NCI-H2081 treated with DMSO at 0.1 percent for 48 hours (cell line): ENCODE measurements at places on chromosomes 12 and 14.

GRCh38 chr14:104437703-104438102 is 141.9 kb upstream of the C14orf180 start:
- DNase-seq, result no peak

- no peak for DNase-seq
These were observed 53.8 kb downstream of the VCPKMT start for GRCh38 chr14:50062438-50063085.

DNA sequence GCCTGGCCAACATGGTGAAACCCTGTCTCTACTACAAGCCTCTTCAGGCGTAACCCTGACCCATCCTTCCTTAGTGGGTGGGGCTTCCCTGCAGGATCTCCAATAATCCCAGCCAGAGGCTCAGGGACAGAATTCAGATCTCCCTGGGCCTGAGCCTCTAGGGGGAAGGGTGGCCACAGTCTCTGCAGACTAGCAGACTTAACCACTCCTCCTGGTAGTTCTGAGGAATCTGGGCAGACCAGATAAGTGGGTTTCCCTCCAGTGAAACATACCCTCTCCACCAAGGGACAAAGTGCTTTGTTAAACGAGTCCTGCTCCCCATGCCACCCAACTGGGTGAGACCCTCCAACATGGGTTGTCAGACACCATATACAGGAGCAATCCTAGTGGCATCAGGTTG is 36.6 kb upstream of the TRIM9 start:
- no peak for DNase-seq

DNA sequence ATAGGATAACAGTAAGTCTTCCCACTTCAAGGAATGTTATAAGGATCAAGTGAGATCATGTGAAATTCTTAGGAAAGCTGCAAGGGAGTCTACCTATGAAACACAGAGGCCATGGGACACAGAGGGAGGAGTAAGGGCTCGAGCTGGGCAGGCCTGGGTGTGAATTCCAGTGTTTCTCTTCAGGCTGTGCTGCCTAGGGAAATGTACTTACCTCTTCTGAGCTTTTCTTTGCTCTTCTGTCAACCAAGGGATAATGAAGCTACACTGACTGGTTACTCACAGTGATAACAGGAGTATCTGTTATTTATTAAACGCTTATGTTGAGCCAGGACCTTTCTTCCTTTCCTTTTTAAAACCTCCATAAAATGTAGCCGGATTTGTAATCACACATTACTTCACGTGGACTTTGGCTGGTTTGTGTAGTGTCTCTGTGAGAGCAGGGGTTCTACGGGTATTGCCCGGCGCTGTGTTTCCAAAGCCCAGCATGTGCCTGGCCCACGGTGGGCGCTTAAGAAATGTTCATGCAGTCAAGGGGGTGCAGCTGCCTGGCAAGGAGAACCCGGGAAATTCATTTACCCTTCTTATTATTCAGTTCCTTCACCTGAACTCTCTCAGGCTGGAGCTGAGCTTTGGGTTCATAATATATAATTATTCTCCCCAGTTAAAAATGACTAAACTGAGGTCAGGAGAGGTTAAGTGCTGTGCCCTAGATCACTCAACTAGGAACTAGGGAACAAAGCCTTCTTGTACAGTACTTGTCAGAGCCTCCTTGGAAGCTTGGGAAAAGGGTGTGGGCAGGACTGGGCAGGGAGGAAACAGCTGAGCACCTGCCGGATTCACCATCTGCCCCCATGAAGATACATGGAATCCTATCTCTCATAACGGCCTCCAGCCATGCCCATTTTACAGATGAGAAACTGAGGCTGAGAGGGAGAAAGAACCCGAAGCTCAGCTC is 214.2 kb downstream of the CACNA1C start:
- DNase-seq, result no peak

- DNase-seq, result no peak
These were observed 447.2 kb downstream of the SNAPC1 start for GRCh38 chr14:62209287-62209899.

DNA sequence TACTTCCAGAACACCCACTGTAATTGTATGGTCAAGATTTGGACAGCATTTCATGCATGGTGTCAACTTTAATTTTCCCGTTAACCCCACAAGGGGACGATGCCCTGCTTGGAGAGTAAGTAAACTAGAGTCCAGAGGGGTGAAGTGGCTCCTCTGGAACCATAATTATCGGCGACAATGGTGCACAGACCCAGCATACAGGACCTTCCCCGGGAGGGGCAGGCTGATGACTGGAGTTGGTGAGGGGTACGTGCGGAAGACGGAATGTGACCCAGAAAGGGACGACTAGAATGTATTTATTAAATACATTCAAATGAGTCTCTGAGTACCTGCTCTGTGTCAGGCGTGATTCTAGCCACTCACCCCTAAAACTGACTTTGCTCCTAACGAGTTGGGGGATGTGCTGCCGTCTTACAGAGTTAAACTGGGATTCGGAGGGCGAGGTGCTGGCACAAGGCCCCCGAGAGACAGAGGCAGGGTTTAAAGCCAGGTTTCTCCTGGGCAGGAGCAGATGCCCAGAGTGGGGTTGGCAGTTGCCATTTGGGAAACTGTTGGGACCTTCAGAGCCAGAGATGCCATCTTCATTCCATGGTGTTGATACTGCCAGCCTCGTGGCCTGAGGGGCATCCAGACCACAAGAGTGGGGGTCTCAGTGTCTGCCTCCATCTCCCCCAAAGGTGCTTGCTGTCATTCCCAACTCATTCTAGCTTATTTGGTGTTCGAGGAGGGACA is 10.9 kb downstream of the RTL1 start:
- DNase-seq, result no peak

GRCh38 chr12:101841069-101841468 is 10.3 kb upstream of the GNPTAB start:
- no peak for DNase-seq

GRCh38 chr14:67166450-67166853 is 22.8 kb upstream of the GARIN2 start:
- DNase-seq, result no peak

DNA sequence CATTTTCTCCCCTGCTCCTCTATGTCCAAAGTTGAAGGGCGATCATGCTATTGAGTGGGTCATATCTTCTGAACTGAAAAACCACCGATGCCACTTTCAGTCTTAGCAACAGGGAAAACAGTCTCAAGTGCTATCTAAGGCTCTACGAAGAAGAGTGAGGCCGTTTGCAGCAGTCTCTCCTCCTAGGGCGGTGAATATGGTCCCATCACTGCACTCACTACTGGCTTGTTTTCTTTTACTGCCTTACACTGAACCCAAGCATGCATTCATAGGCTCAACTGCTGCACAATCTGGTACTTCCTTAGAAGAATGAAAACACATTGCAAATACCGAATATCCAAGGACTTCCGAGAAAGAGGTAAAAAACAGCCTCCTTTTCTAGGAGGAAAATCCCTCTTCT is 92.1 kb downstream of the DNAH10 start:
- DNase-seq, result no peak

- DNase-seq, result no peak
These were observed 6.0 kb downstream of the FBXW8 start for GRCh38 chr12:116916714-116917114.

DNA sequence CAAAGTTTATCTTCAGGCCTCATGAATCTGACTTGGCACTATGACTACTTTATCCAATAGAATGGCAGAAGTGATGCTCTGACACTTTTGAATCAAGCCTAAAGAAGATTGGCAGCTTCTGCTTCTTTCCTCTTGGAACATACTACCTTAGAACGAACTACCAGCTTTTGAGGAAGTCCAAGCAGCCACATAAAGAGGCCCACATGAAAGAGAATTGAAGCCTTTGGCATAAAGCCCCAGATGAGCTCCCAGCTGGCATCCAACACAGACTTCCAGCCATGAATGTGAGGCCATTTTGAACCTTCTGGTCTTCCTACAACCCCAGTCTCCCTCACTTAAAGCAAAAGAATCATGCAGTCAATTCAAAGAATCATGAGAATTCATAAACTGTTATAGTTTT is 65.8 kb downstream of the EEA1 start:
- DNase-seq, result no peak

- no peak for DNase-seq
These were observed 386.3 kb upstream of the TMTC1 start for GRCh38 chr12:30169839-30170591.

DNA sequence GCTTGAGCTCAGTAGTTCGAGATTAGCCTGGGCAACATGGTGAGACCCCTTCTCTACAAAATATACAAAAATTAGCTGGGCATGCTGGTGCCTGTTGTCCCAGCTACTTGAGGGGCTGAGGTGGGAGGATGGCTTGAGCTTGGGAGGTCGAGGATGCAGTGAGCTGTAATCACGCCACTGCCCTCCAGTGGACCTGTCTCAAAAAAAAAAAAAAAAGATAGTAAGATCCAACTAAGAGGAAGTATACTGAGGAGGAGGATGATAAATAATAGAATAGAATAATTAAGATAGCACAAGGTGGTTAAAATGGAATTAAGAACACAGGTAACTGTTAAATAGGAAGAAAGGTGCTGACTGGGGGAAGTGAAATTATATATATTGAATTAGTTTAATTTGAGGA is 37.0 kb upstream of the BAZ1A start:
- no peak for DNase-seq

DNA sequence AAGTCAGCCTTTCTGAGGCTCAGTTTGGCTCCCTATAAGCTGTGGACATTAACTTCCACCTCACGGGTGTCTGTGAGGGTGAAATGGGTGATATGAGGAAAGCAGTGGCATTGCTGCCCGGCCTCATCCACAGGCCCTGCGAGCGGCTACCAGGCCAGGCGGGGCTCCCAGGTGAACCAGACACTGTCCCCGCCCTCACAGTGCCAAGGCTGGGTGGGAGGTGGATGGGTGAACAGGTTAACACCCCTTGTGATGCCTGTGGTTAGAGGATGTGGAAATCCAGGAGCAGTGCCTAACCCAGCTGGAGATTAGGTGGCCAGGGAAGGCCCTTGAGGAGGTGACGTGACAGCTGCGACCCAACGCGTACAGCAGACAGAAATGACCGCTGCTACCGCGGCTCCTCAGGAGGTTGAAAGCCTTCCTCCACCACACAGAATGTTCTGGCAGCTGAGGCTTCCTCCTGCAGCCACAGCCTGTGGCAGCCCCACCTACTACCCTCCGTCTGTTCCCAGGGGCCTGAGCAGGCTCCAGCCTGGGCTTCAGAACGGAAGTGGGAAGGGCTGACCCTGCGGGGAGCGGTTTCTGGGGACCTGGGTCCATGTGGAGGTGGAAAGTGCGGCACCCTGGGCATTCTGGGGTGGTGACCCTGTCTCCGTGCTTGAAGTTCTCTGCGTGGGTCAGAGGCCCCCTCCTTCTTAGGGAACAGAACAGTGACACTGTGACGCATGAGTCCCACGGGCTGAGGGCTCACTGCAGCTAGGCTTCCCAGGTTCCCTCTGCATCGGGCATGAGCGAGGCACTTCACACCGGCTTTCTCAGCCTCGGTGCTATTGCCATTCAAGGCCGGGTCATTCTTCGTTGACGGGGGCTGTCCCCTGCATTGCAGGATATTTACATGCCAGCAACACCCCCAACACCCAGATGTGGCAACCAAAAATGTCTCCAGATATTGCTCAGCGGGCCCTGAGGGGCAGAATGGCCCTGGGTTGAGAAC is 9.7 kb downstream of the MMAB start:
- DNase-seq, result no peak

DNA sequence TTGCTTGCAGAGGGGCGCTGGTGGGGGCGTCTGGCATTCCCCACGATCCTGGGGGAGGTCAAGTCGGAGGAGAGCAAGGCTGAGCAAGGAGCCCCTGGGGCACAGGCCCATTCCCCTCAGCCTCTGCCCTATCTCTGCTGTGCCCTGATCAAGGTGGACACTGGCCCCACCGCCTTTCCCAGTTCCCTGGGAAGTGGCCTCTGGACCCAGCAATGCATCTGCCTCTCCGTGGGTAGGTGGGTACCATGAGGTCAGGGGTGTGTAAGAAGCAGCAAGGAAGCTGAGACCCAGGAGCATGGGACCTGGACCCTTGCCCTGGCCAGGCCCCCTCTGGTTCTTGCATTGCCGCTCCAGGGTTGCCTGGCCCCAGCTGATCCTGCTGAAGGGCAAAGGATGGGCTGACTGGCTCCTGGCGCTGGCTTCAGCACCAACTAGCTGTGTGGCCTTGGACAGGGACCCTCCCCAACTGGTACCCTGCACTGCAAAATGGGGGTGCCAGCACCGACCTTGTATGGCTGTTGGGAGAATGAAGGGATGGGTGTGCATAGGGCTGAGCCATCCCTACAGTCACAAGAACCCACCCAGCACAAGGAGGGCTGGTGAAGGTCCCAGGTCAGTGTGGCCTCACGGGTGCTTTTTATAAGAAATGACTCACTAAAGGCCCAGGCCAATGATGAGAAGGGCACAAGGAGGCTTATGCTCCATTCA is 19.6 kb downstream of the SLC25A29 start:
- DNase-seq, result no peak

DNA sequence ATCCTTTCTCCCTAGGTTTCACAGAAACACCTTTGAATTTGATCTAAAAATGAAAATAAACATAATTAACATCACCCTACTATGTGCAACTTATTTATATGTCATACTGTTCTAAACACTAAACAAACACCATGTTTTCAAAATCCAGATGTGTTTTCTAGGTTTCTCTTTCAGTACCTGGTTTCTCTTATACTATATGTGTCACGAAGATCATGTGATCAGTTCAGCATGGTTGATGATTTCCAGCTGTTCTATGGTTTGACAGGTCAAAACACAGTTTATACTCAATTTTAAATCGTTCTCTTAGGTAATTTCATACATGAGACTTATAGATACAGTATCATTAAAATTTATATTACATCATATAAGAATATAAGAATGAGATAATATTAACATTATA is 373.1 kb downstream of the SOX5 start:
- no peak for DNase-seq

GRCh38 chr14:71438684-71439083 is 493.5 kb upstream of the RGS6 start:
- no peak for DNase-seq

DNA sequence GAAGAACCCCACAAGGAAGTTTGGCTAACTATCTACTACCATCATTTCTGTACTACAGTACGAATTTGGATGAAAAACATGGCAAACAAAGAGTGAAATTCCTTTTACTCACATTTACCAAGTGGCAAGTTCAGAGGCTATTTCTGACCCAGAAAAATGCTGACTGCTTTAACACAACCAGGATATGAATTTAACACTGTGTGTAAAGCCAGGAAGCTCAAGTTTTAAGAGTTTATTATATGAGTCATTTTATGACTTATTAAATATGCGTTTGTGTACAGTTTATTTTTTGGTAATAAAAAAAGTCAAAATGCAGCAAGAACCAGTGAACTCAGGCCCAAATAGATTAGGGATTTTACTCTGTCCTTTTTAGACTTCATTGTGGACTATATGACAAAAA is 58.4 kb upstream of the STAC3 start:
- DNase-seq, result no peak

GRCh38 chr12:95624589-95624988 is 73.3 kb upstream of the USP44 start:
- DNase-seq, result no peak
